IMR-90 (cell line): ENCODE measurements at places on chromosomes 2 and 18. TPM values are rescaled to one million over a fixed set of nuclear protein-coding genes. Genes with fewer than 3 reads are reported as not detected.

SLC11A1 gene
- under 0.01 TPM in 2 replicates for total RNA-seq

C2orf78 gene
- not detected in 2 replicates for total RNA-seq

SERPINB12 gene
- not detected in 2 replicates for total RNA-seq

CSRNP3 gene
- 0.56 and 0.72 TPM in 2 replicates for total RNA-seq

GATA6 gene
- total RNA-seq, result 2.5 and 3.3 TPM in 2 replicates

BMP10 gene
- not detected in 2 replicates for total RNA-seq

ITGA6 gene
- 43.9 and 88.3 TPM in 2 replicates for total RNA-seq

- no peak for DNase-seq
Observed at GRCh38 chr2:72027426-72028161, 120.1 kb downstream of the CYP26B1 start.

- no peak for DNase-seq
Observed at GRCh38 chr2:43360137-43360536, 133.7 kb upstream of the ZFP36L2 start.

GRCh38 chr2:65316072-65316471 lies 88.4 kb downstream of the ACTR2 start:
- peak; percentile 86 for DNase-seq

- DNase-seq, result no peak
Observed at GRCh38 chr2:84373866-84374265, 85.2 kb downstream of the SUCLG1 start.

GRCh38 chr2:183057333-183057985 lies 19.2 kb upstream of the NCKAP1 start:
- no peak for DNase-seq

DNA sequence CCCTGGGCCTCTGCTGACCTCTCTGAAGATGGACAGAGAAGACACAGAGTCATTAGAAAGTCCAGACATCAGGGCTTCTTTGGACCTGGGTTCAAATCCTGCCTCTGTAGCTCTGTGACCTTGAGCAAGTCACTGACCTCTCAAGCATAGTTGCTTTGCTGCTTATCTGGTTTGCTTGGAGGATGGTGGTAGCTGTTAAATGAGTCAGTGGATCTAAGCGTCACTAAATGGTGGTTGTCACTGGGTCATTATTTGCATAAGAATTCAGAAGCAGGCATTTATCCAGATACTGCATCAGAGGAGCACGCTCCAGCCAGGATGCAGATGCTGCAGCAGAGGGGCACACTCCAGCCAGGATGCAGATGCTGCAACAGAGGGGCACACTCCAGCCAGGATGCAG lies 229.2 kb downstream of the GLI2 start:
- DNase-seq, result peak; percentile 78

DNA sequence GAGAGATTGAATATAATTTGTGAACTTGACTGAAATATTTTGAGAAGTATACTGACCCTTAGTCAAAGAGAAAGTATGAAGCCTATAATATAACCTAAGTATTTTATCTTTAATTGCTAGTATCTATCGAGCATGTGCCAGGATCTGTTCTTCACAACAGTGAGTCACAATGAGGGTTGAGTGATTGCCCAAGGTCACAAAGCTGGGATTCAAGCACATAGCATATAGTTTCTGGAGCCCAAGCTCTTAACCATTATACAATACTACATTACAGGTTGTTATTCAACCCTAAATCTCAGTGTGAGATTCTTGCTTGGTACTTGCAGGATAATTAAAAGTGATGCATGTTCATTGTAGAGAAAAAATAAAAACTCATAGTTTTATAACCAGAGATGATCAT lies 97.2 kb downstream of the RAB3GAP1 start:
- DNase-seq, result peak; percentile 69

GRCh38 chr2:206531996-206532543 lies 88.7 kb downstream of the ADAM23 start:
- peak; percentile 29 for DNase-seq

- no peak for DNase-seq
Observed at GRCh38 chr2:234670806-234671205, 173.9 kb upstream of the ARL4C start.

DNA sequence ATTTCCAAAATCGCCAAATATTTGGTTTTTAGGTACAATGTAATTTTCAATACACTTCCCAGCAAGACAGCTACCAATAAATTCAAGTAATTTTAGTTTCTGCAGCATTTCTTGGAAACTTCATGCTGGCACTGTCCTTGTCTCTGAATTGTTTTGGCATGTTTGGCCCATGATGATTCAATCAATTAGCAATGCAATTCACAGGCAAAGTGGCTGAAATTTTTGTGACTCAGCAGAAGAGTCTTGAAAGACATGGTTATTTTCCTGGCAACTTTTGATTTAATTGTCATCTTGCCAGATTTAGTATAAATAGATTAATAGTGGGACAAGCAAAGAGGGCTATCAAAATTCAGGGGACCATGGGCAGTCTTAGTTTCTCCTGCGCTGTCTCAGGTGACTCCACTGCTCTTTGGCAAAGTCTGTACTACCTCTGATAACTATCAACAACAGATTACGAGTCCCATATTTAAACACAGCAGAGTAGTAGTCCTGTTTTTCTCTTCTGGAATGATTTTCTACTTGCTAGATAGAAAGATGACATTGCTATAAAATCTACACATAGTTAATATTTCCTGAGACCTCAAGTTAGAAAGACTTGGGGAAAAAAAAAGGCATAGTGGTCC lies 88.9 kb upstream of the CYP26B1 start:
- DNase-seq, result peak; percentile 75

- no peak for DNase-seq
Observed at GRCh38 chr2:239495791-239496233, 95.0 kb upstream of the HDAC4 start.

DNA sequence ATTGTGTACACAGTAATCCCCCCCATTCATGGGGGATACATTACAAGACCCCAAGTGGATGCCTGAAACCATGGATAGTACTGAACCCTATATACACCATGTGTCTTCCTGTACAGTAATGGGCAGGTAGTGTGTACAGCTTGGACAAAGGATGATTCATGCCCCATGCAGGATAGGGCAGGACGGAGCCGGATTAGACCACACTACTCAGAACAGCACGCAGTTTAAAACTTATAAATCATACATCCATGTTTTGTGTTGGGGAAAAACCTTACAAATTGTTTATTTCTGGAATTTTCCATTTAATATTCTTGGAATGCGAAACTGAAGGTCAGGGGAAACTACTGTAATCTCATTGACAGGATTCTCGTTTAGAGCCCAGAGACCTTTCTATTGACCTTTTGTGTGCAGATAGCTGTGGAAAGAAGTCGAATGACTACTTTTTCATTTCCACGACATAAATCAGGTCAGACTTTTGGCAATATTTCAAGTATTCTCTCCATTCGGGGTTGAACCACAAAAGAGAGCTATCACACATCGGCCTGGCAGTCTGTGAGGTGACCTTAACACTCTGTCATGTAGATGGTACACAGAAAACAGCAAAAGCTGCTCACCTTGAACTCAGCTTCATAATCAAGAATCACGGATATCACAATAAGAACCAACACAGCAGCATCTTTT lies 9.9 kb upstream of the YPEL5 start:
- DNase-seq, result no peak

DNA sequence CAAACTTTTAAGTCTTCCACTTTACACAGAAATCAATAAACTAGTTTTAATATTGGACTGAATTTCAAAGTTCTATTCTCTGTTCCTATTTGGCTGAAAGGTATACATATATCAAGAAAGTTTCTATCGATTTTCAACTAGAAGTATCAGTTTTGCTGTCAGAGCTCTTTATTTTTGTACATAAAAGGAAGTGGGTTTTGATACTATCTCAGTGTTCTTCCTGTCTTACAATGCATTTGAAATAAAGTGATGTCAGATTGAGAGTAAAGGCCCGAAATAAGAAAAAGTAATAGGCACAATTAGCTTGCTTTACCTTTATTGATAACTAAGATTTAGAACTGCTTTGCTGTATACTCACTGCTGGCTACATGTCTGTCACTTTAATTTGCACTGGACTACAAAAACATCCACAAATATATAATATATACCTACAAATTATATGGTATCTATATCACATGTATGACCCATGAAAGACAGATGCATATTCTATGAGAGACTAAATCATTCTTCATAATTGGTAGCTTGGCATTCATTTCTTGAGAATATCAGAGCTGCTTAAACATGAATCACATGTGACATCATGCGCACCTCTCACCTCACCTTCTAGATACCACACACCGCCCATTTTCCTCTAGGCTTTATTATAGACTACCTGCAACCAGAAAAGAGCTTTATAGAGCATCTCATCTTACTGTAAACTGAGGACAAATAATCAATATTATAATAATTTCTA lies 83.6 kb downstream of the ASXL2 start:
- no peak for DNase-seq

- DNase-seq, result no peak
Observed at GRCh38 chr18:42510540-42510939, 555.5 kb downstream of the PIK3C3 start.

DNA sequence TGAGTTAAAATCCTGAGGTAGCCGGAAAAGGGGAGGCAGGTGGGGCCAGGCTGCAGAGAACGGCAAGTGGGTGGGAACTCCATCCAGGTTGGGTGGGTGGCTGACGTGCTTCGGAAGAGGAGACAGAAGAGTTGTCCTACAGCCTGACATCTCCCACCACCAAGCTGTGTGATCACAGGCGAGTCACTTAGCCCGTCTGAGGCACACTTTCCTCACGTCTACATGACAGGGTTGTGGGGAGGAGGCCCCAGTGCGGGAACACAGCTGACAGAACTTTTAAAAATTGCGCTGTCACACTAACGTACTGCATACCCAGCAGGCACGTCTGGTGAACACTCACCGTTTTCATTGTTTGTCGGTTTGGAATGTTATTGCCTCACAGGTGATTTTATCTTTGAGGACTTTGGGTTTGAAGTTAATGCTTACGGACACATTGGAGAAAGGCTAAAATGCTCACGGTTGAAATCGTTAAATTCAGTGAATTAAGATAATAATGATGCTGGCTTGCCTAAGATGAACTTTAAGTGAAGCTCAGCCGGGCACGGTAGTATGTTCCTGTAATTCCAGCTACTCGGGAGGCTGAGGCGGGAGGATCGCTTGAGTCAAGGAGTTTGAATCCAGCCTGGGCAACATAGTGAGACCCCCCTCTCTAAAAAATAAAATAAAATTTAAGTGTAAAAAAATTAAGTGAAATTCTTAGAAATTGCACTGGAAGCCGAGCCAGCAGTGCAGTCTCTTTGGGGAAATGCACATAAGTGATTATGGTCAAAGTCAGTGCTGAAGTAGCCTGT lies 8.9 kb downstream of the EMILIN2 start:
- DNase-seq, result no peak

DNA sequence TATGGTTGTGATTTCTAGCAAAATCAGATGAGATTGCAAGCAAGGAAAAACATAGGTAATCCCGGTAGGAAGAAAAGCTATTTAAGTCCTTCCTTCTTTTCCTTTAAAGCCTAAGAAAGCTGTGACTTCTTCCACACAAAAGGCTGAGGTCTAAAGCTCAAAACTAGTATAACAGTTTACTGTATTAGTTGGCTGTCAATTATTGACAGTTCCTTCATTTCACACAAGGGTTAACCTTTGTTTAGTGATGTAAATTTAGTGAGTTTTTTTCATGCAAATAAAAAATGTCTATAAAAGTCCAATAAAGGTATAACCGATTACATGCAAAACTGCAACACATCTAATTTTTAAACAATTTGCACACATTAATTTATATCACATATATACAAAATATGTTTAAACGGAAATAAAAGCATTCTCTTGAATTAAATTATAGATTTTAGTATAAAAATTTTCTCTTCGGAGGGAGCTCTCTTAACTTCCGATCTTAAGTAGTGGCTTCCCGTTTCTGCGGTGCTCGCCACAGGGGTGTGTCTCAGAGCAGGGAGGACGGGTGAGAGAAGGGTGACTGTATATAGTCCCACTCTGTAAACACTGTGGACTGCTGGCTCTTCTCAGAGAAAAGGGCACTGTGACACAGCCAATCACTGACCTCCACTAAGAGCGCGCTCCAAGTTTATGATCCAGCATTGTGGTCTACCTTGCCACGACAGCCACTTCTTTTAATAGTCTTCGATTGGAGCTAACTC lies 33.4 kb downstream of the TTR start:
- no peak for DNase-seq

DNA sequence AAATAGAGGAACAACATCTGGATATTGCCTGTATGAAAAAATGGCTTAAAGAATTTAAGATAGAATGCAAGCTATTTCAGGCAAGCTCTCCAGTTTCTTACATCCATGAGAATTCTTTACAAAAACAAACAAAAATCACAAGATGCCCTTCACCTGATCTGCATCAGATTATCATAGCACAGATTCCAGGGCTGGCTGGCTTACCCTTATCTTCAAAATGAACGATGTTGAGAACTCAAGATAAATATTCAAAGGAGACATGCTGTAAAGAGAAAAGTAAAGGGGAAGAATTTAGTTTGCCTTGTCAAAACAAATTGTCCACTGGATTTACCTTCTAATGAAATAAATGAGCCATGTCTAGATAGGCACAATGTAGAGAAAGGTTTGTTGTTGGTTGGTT lies 18.7 kb upstream of the SLC40A1 start:
- peak; percentile 59 for DNase-seq

- peak; percentile 100 for DNase-seq
Observed at GRCh38 chr2:69914164-69914949, 552 bp upstream of the MXD1 start.

- DNase-seq, result no peak
Observed at GRCh38 chr2:181755181-181755580, 74.9 kb upstream of the NEUROD1 start.

DNA sequence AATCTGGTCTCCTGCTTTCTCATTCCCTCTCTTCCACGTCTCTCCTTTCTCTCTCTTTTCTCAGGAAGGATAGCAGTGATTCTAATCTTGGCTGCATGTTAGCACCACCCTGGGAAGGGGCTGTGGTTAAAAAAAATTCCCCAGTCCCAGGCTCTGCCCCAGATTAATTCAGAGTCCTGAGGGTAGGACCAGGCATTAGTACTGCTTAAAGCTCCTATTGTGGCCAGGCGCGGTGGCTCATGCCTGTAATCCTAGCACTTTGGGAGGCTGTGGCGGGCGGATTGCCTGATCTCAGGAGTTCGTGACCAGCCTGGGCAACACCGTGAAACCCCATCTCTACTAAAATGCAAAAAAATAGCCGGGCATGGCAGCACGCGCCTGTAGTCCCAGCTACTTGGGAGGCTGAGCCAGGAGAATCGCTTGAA lies 35.4 kb upstream of the EML4 start:
- DNase-seq, result no peak
